ENCODE measurements at places on chromosomes 2 and 18.
A peak's percentile ranks its signal among the peaks of the same experiment; 100 is the strongest.

GRCh38 chr2:108614659-108615058, 80.4 kb downstream of the LIMS1 start:
- no peak for DNase-seq

GRCh38 chr2:20333738-20334137, 16.9 kb downstream of the PUM2 start:
- DNase-seq: no peak

- no peak for DNase-seq
Observed at GRCh38 chr2:127644066-127645025, 1.6 kb upstream of the GPR17 start.

- peak; percentile 15 for DNase-seq
Observed at GRCh38 chr2:147989809-147990403, 30.6 kb downstream of the ORC4 start.

DNA sequence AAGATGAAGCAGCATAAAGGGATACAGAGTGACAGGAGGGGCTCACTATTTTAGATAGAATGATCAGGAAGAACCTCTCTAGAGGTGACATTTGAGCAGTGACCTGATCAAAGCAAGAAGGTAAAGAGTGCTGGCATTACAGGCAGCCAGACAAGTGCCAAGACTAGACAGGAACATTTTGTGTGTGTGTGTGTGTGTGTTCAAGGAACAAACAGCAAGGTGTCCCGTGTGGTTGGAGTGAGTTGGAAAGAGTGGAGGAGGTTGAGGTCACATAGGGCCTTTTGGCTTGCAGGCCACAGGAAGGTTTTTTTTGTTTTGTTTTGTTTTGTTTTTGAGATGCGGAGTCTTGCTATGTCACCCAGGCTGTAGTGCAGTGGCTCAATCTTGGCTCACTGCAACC, 25.7 kb downstream of the FZD5 start:
- no peak for DNase-seq

- no peak for DNase-seq
Observed at GRCh38 chr2:69118609-69119008, 105.6 kb downstream of the ANTXR1 start.

DNA sequence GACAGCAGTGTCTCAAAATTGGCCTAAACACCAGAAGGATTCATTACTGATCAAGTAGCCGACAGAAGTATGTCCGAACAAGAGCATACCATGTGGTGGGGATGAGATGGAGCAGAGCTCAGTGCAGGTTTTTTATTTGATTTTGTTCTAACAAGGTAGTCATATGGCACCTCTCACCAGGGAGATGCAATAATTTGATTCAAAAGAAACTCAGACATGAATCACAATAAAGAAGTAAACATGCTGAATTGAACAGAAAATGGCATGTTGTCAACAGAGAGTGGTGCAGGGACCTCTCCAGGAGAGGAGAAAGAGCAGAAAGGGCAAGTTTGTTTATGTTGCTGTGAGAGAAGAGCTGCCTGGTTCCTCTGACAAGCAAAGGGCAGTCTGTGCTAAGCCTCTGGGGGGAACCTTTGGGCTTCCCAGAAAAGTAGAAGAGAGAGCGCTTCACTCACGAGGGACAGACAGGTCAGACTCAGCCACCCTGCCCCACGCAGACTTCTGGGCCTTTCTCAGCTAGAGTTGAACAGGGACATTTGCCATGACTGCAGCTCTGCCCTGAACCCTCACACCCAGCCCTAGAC, 351.3 kb upstream of the RAB12 start:
- DNase-seq: no peak

DNA sequence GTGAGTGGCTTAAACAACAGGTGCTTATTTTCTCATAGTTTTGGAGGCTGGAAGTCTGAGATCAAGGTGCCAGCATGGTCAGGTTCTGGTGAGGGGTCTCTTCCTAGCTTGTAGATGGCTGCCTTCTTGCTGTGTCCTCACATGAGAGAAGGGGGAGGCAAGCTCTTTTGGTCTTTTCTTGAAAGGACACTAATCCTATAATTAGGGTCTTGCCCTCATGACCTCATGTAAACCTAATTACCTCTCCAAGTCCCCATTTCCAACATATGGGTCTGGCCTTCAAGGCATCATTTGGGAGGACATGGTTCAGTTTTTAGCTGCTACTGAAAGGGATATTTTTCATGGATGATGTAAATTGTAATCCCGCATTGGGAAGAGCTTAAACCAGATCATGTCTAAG, 18.0 kb downstream of the RBM44 start:
- DNase-seq: no peak

- no peak for DNase-seq
Observed at GRCh38 chr2:102053096-102053495, 61.3 kb downstream of the IL1R2 start.

- no peak for DNase-seq
Observed at GRCh38 chr2:66507673-66508201, 72.8 kb downstream of the MEIS1 start.

DNA sequence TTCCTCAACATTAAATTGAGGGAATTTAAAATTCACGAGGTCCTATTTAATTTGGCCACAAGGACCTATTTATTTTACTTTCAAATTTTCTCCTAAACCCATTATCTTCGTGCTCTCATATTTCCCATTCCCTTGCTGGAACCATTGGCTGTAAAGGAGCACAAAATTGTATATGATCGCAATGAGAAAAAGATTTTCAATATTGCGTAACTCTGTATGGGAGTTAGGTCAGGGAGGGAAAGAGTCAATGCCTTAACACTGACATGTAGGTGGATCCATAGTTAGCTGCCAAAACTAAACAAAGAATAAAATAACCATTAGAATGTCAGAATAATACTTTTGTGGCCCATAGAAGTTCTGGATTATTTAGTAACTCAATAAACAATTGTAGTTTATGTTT, 40.6 kb upstream of the ZC3H15 start:
- no peak for DNase-seq

- DNase-seq: no peak
Observed at GRCh38 chr2:218832520-218832919, 917 bp upstream of the PRKAG3 start.

DNA sequence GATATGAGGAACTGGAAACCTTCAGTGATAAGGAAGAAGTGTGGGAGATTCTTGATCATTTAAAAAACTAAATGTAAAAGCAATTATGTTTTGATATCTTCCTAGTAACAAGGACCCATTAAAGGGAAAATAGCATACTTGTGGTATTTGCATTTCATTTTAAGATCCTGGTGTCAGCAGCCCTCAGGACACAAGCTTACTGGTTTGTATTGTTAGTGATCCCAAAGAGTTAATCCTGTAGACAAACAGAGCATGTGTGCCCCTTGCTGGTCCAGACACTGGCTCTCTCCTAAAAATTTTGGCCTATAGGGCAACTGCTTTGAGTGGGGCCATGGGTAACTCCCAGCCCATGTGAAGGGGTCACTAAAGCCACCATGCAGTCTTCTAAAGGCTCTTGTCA, 101.1 kb upstream of the TFCP2L1 start:
- DNase-seq: no peak

GRCh38 chr2:239772721-239773120, 252.4 kb downstream of the NDUFA10 start:
- DNase-seq: no peak

- DNase-seq: no peak
Observed at GRCh38 chr2:101520246-101520645, 45.3 kb upstream of the RFX8 start.

GRCh38 chr2:16658076-16658739, 7.4 kb downstream of the CYRIA start:
- no peak for DNase-seq

DNA sequence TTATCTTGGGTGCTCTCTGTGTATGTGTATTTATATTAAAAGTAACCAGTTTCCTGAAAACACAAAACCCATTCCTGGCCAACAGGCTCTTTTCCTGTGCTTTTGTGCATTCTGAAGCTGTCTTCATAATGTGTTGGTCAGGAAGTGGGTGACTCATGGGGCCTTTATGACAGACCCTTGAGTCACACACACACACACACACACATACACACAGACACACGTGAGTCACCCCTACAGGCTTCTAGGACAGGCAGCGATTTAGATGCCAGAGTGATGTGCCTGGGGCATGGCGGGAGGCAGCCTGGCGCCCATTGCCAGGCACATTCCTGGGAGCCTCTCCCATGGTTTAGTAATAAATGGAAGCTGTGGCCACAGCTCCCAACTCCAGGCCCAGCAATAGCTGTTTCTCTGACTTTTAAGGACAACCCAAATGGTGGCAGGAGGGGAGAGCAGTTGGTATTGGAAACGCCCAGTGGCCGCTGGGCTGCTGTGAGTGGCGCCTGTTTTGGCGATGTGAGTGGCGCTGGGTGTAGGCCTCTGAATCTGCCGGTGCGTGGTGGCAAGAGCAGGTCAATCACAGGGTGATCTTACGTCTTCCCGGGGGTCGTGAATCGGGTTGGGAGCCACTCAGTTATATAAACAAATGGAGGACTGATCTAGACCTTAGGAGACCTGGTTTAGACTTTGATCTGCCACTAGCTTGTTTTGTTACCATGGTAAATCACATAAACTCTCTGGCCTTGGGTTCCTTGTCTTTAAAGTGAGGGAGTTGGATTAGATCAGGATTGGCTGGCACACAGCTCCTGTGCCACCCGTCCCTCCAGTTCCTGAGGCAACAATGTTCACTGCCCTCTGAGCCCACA, 150.7 kb upstream of the DLX2 start:
- DNase-seq: peak; percentile 57

GRCh38 chr2:189679226-189679625, 4.8 kb downstream of the ANKAR start:
- DNase-seq: no peak

- DNase-seq: no peak
Observed at GRCh38 chr2:38243186-38243880, 133.7 kb downstream of the ATL2 start.

DNA sequence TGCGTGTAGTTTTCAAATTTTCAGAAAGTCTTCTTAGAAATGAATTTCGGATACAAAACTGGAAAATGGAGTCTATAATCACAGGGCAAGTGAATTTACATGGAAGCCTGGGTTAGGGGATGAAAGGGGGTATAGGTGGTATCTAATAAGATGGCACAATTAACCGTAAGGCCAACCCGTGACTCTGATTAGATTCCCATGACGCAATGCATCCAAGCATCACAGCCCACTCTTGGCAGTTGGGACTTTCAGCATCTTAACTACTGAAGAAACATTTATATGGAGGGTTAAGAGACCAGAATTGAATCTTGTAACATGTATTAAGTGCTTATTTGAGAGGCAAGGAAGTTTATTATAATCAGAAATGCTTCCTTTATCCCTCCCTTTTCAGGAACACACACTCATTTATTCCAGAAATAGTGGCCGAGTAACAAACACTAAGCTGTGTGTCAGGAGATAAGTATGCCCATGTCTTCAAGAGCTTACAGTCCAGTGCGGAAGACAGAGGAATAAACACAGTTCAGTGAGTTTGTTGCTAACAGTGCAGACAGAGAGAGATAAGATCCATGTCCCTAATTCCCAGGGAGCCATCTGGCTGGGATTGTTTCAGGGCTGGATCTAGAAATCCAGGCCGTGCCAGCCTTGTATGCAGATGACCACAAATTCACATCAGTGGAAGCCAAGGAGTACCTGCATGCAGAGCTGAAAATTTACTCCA, 151.2 kb downstream of the ANTXR1 start:
- DNase-seq: no peak

DNA sequence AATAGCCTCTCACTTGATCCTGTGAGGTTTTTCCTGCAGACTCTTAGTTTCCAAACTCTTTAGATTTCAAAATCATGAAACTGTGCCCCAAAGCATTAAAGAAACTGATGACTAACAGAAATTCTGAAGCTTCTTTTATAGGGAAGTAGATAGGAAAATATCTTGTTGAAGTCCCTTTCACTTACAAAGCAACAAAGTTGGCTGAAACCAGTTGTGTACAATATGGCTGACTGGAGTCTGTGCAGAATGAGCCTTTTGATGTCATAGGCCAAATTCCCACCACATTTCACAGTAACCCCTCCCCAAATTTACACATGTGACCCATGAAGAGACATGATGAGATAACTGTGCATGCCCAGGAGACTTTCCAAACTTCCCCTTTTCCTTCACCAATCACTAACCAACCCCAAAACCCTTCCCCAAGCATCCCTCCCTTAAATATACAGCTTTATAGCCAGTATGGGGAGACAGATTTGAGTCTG, 61.7 kb upstream of the NCK2 start:
- DNase-seq: no peak
